ENCODE measurements at places on chromosomes 1 and 21.

DNA sequence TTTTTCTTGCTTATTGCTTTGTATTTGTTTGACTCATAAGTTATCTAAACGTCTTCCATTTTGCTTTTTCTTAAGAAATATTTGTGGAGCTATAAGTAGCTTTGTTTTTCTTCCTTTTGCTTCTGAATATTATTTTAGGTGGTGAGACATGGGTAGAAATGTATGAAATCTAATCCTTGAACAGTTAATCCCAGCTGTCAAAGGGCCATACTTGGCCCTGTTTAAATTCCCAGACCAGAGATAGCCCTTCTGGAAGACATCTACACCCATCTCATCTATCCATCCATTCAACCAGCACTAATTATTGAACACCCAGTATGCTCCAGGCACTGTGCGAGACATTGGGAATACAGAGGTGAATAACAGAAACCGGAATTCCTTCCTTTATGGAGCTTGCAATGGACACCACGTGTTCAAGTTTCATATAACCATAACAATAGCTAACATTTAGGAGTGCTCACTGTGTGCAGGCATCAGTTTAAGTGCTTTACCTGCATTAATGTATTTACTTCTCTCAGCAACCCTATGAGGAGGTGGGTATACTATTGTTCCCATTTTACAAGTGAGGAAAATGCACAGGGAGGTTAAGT lies 8.7 kb downstream of the TACSTD2 start:
- DNase-seq: no peak

DNA sequence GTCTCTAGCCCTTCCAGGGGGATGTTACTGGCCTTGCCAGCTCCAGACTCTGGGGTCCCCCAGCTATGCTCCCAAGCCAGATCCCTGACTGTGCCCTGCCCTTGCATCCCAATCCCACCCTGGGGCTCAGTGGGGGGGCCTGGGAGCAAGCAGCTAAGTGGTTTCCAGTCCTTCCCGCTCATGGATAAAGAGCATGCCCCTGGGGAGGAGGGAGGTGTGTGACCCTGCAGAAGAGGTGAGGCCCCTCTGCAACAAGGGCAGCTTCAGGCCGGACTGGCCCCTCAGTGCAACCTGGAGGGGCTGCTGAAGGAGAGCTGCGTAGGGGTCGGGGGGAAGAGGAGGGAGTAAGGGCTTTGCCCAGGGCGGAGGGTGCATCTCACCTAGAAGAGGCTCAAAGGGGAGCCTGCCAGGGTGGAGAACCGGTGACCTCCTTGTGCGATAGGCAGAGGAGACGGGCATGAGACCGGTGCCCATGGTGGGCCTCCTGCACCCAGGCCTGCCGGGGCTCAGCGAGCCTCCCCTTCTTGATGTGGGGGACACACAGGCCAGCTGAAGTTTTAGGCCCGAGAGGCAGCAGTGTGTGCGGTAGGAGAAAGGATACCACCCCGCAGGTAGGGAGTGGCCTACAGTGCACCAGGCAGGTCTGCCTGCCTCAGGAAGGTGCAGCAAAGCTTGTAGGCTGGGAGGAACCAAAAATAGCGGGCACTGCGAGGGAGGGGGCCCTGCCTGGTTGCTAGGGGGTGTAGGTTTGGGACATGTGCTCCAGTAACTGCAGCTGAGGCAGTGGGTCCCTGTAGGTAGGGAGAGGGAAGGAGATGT lies 3.1 kb downstream of the OBSCN start:
- DNase-seq: no peak

- DNase-seq: no peak
Observed at GRCh38 chr1:206556047-206556749, 48.9 kb downstream of the RASSF5 start.

- DNase-seq: no peak
Observed at GRCh38 chr1:85449356-85449755, 15.6 kb downstream of the DDAH1 start.

GRCh38 chr1:3296826-3297225 lies 157.6 kb upstream of the ARHGEF16 start:
- DNase-seq: no peak

DNA sequence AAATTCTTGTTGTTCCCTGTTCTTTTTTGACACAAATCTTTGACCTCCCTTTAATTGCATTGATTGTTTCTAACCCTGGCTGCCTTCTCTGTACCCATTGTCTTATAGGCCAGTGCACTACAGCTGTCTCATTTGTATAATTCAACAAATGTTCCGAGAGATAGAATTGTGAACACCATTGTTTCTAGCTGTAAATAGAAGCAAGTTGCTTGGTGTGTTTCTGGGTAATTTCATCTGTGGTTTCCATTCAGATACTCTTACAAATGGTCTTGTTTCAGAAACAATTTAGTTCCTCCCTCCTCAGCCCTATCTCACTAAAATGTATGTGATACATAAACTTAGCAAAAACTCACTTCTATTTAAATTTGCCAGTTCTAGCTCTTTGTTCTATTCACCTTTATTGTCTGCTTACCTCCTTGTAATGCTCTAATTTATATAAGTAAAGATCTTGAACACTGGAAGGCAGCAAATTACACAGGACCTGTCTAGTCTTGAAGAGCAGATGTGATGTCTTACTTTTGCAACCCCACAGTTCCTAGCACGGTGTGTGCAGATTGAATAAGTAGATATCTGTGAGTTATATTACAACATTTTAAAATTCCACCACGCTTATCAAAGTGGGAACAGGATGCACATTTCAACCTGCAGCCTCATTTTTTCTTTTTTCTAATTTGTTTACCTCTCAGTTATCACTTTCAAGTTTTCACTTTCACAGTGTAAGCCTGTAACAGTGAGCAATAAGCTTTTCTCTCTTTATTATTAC lies 515.6 kb upstream of the ZP4 start:
- no peak for DNase-seq

DNA sequence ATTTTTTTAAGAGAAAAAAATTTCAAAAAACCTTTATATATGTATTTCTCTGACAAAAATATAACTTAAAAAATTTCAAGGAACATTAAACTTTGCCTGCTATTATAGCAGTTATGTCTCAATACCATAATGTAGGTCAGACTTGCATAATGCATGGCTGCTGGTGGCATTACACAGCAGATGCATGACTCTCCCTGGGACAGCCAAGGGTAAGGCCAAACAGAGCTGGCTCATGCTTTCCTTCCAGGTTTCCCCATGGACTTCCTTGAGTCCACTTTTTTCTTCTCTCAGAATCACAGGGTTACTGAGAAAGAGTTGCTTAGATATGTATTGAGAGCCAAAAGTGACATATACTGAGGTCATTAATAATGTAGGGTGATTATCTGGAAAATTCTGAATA lies 43.7 kb downstream of the RHOU start:
- no peak for DNase-seq

DNA sequence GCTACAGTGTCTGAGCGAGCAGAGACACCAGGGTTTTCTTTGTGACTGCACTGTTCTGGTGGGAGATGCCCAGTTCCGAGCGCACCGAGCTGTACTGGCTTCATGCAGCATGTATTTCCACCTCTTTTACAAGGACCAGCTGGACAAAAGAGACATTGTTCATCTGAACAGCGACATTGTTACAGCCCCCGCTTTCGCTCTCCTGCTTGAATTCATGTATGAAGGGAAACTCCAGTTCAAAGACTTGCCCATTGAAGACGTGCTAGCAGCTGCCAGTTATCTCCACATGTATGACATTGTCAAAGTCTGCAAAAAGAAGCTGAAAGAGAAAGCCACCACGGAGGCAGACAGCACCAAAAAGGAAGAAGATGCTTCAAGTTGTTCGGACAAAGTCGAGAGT lies 2.7 kb downstream of the ZBTB18 start:
- DNase-seq: no peak

- no peak for DNase-seq
Observed at GRCh38 chr1:153470707-153471106, 10.3 kb upstream of the S100A7 start.

- DNase-seq: no peak
Observed at GRCh38 chr1:108816049-108816893, 40.6 kb downstream of the AKNAD1 start.

DNA sequence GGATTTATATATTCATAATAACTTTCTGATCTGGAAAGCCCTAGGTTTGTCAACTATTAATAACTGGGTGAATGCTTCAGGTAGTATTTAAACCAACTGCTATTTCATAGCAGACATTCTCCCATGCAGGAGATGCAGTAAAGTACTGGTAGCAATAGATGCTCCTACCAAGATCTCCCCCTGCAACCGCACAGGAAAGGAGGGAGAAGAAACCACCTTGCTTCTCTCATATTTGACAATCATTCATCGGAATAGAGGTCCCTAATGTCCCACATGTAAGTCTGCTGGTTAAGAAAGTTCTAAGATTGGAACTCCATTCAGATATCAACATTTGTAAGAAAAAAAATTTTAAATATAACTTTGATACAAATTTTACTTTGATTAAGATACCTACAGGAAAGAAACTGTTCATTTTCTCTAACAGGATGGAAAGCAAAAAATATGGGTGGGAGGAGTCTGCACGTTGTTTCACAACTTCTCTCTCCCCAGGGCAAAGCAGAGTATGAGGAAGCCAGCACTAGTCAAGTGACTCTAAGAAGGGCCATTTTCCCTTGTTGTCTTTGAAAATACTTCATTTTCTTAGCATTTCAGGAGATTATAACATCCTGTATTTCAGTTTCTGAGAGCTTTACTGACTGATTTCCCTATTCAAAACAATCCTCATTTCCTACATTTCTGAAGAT lies at the start of gene PYHIN1:
TSS of gene PYHIN1 (plus strand) at position 498 of the 683 bp plus-strand sequence. CDS start 5,359 bp downstream, outside the sequence.
- DNase-seq: no peak

GRCh38 chr1:90370686-90371447 lies 346.2 kb downstream of the BARHL2 start:
- no peak for DNase-seq

DNA sequence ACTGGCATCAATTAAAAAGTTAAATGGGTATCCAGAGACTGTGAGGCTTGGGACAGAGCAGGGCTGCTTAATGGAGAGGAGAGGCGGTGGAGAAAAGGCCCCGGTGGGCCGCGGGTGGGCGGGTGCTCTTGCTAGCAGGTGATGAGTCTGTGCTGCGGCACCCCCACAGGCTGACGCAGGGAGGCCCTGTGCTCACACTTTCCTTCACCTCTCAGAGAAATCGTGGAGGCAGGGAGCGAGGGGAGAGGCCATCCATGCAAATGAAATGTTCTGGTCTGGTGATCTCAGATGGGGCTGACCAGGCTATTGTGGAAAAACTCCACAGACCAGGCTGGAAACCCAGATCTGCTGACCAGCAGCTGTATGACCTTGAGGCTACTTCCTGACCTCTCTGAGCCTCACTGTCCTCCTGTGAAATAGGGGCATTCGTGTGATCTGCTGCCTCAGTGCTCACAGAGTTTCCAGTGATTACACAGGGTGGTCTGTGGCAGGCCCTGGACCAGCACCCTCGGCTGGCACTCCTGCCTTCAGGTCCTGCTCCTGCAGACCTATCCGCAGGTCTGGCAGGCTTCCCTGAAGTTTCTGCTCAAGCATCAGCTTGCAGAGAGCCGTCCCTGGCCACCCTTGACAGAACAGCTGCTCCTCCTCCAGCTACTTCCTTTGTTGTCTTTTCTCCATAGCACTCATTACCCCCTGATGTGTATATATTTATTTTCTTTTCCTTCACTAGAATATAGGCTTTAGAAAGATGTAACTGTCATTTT lies 89.2 kb downstream of the BEND5 start:
- DNase-seq: no peak

DNA sequence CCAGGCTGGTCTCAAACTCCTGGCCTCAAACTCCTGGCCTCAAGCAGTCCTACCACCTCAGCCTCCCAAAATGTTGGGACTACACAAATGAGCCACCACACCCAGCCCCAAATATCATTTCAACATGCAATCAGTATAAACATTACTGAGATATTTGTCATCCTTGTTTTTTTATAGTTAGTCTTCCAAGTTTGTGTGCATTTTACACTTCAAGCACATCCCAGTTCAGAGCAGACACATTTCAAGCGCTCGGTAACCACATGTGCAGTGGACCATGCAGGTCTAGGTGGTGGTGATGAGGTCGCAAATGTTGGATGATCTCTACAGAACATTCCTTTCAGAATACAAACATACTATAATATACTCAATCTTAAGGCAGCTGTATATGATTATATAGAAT lies 23.8 kb upstream of the APP start:
- DNase-seq: no peak
